ENCODE measurements at places on chromosomes 12 and 14.
A peak's percentile ranks its signal among the peaks of the same experiment; 100 is the strongest.

GRCh38 chr14:92917956-92918355 lies 5.0 kb upstream of the CHGA start:
- no peak for DNase-seq

GRCh38 chr12:974271-974862 lies 16.7 kb upstream of the ERC1 start:
- DNase-seq, result no peak

DNA sequence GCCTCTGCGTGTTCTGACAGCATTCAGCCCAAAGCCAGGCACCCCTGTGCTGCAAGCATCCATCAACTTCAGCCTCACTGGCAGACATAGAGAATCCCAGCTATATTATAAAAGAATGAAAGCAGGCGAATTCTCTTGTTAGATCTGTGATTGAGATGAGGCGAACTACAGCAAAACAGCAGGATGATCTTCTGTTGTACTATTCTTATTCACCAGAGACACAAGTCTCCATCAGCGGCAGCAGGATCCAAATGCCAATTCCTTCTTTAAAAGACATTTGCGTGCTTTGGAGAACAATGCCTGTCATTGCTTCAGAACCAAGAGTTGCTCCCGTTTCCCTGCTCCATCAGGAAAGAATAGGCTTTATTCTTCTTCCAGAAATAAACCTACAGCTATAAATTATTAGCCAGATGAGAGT lies 188.9 kb downstream of the SLC41A2 start:
- DNase-seq, result no peak

GRCh38 chr14:95887351-95887750 lies 10.7 kb downstream of the TUNAR start:
- DNase-seq, result no peak

DNA sequence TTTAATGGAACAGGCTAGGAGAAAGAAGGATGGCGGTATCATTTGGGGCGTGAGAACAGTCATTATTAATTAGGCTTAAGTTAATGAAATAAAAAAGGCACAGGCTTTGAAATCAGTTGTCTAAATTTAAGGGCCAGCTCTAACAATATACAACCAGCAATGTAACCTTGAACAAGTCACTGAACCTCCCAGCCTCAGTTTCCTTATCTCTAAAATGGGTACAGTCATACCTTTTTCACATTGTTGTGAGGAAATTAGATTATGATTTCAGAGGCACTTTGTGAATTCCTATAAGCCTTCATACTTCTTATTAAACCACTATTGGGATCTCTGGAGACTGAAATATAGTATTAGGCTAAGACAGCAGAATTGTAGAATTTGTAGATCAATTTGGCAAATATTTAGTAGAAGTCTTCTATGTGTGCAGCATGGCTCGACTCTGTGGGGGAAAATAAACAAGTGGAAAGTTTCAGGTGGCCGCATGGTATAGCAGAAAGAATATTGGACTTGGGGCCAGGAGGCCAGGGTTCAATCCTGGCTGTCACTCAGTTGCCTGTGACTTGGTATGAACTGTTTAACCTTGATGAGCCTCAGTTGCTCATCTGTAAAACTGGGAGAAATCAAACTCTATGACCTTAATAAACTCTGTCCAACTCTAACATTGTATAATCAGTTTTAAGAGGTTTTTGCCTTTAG lies 117.7 kb downstream of the ETV6 start:
- DNase-seq, result no peak

DNA sequence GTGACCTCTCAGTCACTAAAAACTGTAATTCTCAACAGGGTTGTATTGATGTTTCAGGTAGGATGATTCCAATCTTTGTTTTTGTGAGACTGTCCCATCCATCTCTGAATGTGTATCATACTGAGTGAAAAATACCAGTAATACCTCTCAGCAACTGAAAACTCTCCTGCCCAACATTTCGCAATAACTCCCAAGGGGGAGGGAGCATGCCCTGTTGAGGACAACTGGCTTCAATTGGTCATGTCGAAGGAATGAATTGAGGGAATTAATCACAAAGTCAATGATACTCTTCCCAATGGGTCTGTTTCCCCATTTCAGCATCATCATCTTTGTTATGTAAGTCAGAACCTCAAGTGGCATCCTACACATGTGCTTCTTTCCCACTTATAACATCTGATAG lies 102.4 kb upstream of the E2F7 start:
- no peak for DNase-seq

DNA sequence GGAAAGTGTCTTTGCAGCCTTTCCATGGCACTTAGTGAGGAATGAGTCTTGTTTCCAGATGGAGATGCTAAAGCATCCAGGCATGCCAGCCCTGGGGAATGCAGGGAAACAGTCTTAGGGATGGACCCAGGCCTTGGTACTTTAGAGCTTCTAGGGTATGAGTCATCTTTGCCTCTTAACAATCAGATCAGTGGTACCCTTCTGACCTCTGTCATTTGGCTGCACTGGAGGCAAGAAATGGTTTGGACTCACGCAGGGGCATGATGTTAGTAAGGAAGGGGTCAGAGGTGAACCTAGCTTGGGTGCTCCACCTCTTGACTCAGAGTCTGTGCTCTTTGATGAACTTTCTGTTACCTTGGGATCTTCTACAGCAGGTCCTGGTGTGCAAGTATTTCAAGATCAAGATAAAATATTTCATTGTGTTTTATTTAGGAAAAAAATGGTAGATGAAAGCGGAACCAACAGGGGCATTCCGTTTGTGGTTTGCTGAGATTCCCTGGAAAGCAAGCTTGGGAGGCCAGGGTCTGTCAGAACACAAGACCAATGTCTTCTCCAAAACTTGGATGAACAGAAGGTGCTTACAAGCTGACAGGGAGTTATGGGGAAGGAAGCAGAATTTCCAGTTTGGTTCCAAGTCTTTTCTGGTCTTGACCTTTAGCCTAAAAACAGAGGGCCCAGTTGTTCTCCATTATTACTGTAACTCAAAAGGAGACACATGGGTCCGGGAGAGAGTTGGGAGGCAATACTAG lies 216.2 kb downstream of the ZFP36L1 start:
- DNase-seq, result no peak

- no peak for DNase-seq
These were observed 2.3 kb downstream of the HMGA2 start for GRCh38 chr12:65826353-65827171.

GRCh38 chr14:33347796-33348195 lies 409.1 kb downstream of the NPAS3 start:
- DNase-seq, result no peak

DNA sequence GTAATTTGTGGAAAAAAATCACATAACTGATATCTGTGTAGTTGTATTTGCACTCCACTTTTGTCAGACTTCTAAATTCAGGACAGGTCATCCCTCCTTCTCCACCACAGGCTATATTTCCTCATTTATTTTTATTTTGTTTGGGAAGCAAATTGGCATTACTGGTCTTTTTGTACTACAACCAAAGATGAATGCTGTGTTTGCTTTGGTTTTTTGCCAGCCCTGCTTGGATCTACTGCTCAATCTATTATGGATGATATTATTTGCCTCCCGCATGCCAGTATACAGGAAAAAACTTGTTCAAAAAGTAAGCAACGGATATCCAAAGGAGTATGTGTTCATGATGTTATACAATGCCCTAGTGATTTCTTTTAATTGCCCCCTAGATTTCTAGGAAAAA lies 948.8 kb downstream of the TRHDE start:
- no peak for DNase-seq

- DNase-seq, result no peak
These were observed 7.4 kb downstream of the ASCL1 start for GRCh38 chr12:102964872-102965271.

- DNase-seq, result peak; percentile 30
These were observed at the start of gene CHGA for GRCh38 chr14:92922883-92923743. CHGA (plus strand) TSS chr14:92923150; CDS start chr14:92923360, 210 bp downstream.

- no peak for DNase-seq
These were observed 57.4 kb downstream of the ACSM4 start for GRCh38 chr12:7361265-7361664.

- DNase-seq, result no peak
These were observed 201.1 kb downstream of the ITPR2 start for GRCh38 chr12:26631846-26632245.

DNA sequence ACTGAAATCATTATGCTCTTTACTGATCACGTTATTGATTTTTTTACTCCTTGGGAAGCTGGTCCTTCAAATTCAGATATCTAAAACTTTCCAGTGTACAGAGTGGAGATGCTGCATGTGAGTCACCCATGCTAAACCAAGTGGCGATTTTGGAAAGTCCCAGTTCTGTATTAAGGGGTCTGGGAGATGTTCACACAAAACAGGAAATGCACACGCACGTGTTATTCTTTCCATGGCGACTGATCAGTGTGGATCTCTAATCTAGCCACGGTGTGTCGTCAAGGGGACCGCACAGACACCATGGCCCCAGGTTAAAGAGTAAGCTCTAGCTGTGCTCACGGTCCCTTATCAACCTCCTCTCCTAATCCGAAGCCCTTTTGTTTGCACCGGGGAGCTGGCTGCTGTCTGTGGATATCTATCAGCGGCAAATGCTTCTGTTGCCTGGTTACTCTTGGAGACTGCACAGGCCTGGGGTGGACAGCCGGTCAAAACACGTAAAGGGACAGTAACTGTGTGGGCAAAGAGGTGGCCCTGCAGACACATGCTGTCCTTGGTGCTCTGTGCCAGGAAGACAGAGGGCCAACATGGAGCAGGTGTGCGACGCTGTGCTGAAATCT lies 96.6 kb downstream of the RIMBP2 start:
- DNase-seq, result no peak

DNA sequence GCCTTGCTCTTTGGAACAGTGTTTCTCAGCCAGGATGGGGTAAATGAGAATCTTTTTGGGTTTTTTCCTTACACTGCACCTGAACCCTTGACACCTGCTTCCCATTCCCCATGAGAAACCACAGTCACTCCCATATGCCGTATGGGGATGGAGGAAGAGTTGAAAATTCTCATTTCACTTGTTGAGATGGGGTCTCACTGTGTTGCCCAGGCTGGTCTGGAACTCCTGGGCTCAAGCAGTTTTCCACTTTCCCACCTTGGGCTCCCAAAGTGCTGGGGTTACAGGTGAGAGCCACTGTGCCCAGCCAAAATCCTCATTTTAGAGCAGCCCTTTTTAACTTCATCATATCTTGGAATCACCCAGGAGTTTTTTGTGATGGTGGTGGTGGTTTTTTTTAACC lies 3.7 kb downstream of the MVK start:
- DNase-seq, result no peak

- DNase-seq, result no peak
These were observed 65.0 kb downstream of the NUMB start for GRCh38 chr14:73393375-73393774.

DNA sequence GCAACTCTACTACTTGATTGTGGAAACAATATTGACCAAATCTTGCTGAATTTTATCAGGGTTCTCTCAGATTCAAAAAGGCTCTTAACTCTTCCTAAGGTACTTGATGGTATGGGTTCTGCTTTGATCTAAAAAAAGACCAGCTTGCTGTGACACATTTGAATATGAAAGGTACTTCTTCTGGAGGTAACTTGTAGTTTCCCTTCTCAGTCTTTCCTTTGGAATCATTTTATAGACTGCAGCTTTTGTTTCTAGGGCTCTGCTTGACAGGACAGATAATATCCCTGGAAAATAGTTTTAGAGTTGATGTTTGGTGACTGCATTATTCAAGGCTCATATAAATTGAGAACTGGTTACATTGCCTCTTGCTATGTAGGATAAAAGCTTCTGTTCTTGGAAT lies 251.9 kb downstream of the FUT8 start:
- no peak for DNase-seq
